Immature natural killer cell (primary cell): ENCODE measurements at places on chromosomes 1 and 21.

GRCh38 chr1:25209516-25209915, 22.8 kb downstream of the SYF2 start:
- no peak for DNase-seq
- H3K4me1 ChIP-seq = peaks cover 5% of the 10 kb centered on the region
- H3K4me3 ChIP-seq = no peak overlapping the region
- no peak overlapping the region for H3K27ac ChIP-seq
- no peaks in the 10 kb centered on the region for H3K36me3 ChIP-seq

DNA sequence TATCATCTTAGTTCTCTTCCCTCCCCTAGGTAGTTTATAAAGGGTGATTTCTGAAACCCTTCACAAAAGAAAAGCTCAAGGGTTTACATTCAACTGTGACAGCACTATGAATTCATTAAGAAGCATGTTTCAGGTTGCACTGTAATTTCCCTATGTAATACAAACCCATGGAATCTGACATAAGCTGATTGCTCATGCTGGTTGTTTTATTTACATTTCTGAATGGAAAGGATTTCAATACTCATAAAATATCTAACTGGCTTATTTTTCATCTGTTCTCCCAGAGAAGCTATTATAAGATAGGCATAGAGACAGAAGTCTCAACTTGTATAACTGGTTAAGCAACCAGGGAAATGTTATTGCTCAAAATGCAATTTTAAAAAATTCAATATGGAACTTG, 20.5 kb downstream of the WNT2B start:
- H3K27me3 ChIP-seq = no peaks in the 10 kb centered on the region
- no peak for DNase-seq
- no peak overlapping the region for H3K27ac ChIP-seq
- peaks cover 11% of the 10 kb centered on the region for H3K36me3 ChIP-seq

DNA sequence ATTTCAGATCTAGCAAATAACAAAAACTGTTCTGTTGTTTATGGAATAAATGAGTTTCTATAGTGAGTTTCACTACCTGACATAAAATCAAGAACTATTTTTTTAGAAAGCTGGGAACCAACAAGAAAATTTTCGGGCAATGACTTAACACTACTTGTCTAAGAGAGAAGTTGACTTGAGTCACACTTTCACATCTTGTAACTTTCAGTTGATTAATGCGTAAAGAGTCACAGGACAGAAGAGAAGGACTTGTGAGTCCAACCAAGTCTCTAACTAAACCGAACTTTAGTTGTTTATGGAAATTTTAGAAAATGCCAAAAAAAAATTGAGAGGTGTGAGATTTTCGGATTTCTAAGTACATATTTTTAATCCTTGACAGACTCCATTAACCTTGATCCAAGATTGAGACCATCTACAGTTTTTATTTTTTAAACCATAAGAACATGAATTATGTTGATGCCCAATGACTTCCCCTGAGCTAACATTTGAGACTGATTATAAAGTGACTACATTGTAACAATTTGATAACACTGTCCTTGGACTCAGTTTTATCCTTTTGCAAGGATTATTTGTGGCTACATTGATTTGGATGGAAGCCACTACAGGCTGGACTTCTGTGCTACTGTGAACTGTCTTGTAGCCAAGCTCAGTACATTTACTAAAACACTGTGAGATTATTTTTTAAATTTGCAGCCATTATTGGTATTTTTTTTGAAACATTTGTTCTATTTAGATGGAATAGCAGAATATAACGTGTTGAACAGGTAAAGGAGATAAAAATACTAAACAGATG, 284.0 kb downstream of the PTPRC start:
- peaks cover 75% of the 10 kb centered on the region for H3K4me1 ChIP-seq
- no peaks in the 10 kb centered on the region for H3K36me3 ChIP-seq

- no peak overlapping the region for H3K4me3 ChIP-seq
- H3K27ac ChIP-seq = peak overlapping the region; percentile 36
- DNase-seq = no peak
- peaks cover 27% of the 10 kb centered on the region for H3K4me1 ChIP-seq
- H3K36me3 ChIP-seq = no peaks in the 10 kb centered on the region
- H3K27me3 ChIP-seq = peaks cover 5% of the 10 kb centered on the region
These were observed 4.5 kb upstream of the LEFTY2 start for GRCh38 chr1:225945564-225945963.

GRCh38 chr1:116581323-116581885, 10.6 kb upstream of the CD58 start:
- H3K27ac ChIP-seq = no peak overlapping the region
- no peaks in the 10 kb centered on the region for H3K36me3 ChIP-seq
- DNase-seq = no peak
- H3K27me3 ChIP-seq = peaks cover 18% of the 10 kb centered on the region
- H3K4me1 ChIP-seq = no peaks in the 10 kb centered on the region

DNA sequence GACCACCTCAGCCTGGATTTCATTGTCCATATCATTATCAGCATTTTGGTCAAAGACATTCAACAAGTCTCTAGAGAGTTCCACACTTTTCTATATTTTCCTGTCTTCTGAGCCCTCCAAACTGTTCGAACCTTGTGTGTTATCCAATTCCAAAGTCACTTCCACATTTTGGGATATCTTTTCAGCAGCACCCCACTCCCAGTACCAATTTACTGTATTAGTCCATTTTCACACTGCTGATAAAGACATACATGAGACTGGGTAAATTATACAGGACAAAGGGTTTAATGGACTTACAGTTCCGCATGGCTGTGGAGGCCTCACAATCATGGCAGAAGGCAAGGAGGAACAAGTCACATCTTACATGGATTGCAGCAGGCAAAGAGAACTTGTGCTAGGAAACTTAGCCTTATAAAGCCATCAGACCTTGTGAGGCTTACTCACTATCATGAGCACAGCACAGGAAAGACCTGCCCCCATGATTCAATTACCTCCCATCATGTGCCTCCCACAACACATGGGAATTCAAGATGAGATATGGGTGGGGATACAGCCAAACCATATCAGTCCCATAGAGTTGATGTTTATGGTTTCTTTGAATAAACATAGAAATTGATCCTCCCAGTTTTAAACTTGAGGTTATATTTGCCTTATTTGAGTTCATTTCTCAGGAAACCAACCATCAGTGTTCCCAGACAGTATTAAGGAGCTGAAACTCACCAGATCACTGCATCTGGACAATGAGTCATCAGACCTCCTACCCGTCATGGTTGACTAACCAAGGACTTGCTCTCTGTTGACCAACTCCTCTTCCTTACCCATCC, 322.7 kb upstream of the DUSP10 start:
- H3K27ac ChIP-seq = no peak overlapping the region
- no peaks in the 10 kb centered on the region for H3K27me3 ChIP-seq
- no peak overlapping the region for H3K4me3 ChIP-seq
- no peaks in the 10 kb centered on the region for H3K4me1 ChIP-seq

GRCh38 chr1:27574001-27574781, 29.8 kb downstream of the AHDC1 start:
- peaks cover 60% of the 10 kb centered on the region for H3K4me1 ChIP-seq
- H3K4me3 ChIP-seq = peak overlapping the region; percentile 36
- DNase-seq = no peak
- H3K36me3 ChIP-seq = no peaks in the 10 kb centered on the region
- H3K27ac ChIP-seq = no peak overlapping the region
- H3K27me3 ChIP-seq = peaks cover 3% of the 10 kb centered on the region

- no peak overlapping the region for H3K27ac ChIP-seq
- no peaks in the 10 kb centered on the region for H3K27me3 ChIP-seq
- peaks cover 21% of the 10 kb centered on the region for H3K4me1 ChIP-seq
- H3K36me3 ChIP-seq = peaks cover 44% of the 10 kb centered on the region
These were observed 50.7 kb downstream of the ADSS2 start for GRCh38 chr1:244400974-244401373.

DNA sequence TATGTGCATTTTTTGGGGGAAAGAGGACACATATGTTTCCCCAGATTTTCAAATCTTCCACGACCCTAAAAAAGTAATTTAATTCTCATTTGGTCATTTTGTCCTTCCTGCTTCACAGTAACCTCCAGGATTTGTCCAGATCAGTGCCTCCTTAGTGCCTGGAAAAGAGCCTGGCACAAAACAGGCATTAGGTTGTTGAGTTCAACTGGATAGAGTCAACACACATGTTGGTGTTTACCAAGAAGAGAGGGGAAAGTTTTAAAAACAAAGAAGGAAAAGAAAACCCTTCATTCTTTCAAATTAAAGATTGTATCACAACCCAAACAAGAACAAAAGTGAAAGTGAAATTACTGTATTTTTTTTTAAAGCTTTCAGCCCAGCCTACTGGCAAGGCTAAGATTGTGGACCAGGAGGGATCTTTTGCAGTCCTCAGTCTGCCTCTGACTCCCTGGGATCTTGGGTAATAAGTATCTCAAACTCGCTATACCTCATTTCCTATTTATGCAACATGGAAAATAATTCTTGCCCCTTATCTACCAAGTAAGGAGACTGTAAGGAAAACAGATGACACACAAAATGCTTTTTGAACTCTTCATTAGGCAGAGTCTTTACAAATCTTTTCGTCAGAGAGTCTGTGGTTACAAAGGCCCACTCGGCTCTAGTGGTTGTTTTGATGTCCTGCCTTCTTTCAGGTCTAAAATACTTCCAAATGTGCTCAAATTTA, 57.8 kb downstream of the ZNF281 start:
- H3K4me3 ChIP-seq = peak overlapping the region; percentile 79
- H3K27me3 ChIP-seq = peaks cover 1% of the 10 kb centered on the region
- peaks cover 51% of the 10 kb centered on the region for H3K4me1 ChIP-seq
- peak; percentile 34 for DNase-seq
- H3K36me3 ChIP-seq = no peaks in the 10 kb centered on the region

DNA sequence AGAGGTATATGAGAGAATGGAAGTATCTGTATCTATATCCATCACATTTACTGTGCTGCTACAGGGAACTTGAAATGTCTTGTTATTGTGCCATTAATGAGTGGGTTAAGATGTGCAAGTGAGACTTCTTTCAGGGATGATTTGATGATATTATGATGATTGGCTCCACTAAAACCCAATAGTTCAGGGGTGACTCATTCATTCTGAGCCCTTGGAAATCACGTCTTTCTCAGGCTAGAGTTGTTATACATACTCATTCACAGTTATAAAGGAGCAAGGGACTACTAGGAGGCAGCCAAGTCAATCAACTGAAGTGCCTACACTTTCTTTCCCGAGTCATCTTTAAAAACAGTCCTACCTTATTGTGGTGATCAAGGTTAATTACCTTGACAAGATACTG, 1109.8 kb upstream of the B3GALT2 start:
- H3K27me3 ChIP-seq = no peaks in the 10 kb centered on the region
- no peak for DNase-seq
- H3K36me3 ChIP-seq = no peaks in the 10 kb centered on the region
- H3K27ac ChIP-seq = no peak overlapping the region
- no peaks in the 10 kb centered on the region for H3K4me1 ChIP-seq

- no peaks in the 10 kb centered on the region for H3K36me3 ChIP-seq
- no peak overlapping the region for H3K4me3 ChIP-seq
- H3K4me1 ChIP-seq = no peaks in the 10 kb centered on the region
- no peak overlapping the region for H3K27ac ChIP-seq
- H3K27me3 ChIP-seq = peaks cover 2% of the 10 kb centered on the region
- no peak for DNase-seq
These were observed 407.5 kb downstream of the SETD4 start for GRCh38 chr21:35652872-35653271.

GRCh38 chr1:230383425-230383824, 42.7 kb downstream of the PGBD5 start:
- H3K27ac ChIP-seq = no peak overlapping the region
- no peaks in the 10 kb centered on the region for H3K27me3 ChIP-seq
- H3K4me3 ChIP-seq = no peak overlapping the region
- no peaks in the 10 kb centered on the region for H3K4me1 ChIP-seq
- DNase-seq = no peak
- H3K36me3 ChIP-seq = no peaks in the 10 kb centered on the region

DNA sequence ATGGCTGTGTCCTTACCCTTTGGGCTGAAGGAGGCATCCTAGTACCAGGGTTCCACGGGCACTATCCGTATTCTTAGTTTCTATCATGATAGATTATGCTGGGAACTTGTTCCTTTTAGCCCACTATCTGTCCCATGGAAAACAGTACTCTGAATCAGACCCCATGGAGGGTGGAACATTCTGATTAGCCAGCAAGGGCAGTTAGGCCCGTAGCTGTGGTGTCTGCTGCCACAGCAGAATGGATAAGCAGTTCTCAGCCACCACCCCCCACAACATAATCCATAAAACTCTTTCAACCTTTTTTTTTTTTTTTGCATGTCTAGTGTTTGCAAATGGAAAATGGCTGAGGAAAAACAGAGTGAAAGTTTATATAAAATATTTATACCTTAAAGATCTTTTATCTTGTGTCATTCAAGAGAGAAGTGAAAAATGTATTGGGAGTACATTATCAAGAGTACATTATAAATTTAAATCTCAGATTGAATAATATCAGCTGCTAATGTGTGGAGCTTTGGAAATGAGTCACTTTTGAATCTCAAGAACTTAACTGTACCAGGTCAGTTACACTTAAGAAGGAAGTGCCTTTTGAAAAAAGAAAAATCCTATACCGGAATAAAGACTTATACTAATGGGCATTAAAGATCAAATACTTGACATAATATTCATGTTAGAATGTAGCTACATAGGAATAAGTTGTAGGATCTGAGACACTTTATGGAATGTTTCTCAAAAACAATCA, 80.3 kb downstream of the NFIA start:
- no peak overlapping the region for H3K27ac ChIP-seq
- H3K36me3 ChIP-seq = peaks cover 4% of the 10 kb centered on the region
- peaks cover 12% of the 10 kb centered on the region for H3K4me1 ChIP-seq
- no peak overlapping the region for H3K4me3 ChIP-seq

DNA sequence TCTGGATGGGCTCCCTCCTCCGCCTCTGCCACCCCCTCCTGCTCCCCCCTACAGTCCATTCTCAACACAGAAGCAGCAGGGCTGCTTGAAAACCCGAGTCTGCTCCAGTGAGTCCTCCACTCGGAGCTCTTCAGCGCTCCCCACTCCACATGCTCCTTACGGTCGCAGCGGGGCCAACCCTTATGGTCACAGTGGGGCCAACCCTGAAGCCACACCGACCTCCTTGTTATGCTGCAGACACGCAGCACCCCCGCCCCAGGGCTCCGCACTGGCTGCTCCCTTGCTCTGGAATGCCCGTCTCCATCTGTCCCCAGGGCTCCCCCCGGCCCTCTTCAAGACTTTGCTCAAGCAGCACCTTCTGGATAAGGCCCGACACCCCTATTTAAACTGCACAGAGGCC, 22.6 kb downstream of the GPR157 start:
- no peaks in the 10 kb centered on the region for H3K4me1 ChIP-seq
- no peaks in the 10 kb centered on the region for H3K36me3 ChIP-seq
- no peak for DNase-seq
- no peak overlapping the region for H3K27ac ChIP-seq
- H3K4me3 ChIP-seq = no peak overlapping the region

- H3K27me3 ChIP-seq = no peaks in the 10 kb centered on the region
- H3K27ac ChIP-seq = no peak overlapping the region
- DNase-seq = no peak
- peaks cover 26% of the 10 kb centered on the region for H3K4me1 ChIP-seq
These were observed 138.6 kb downstream of the RERE start for GRCh38 chr1:8678673-8679394.

- H3K27me3 ChIP-seq = peaks cover 5% of the 10 kb centered on the region
- no peaks in the 10 kb centered on the region for H3K4me1 ChIP-seq
- no peak for DNase-seq
- H3K4me3 ChIP-seq = no peak overlapping the region
- H3K36me3 ChIP-seq = no peaks in the 10 kb centered on the region
- H3K27ac ChIP-seq = no peak overlapping the region
These were observed 41.3 kb downstream of the AKNAD1 start for GRCh38 chr1:108815566-108815965.
